ENCODE measurements at places on chromosomes 3 and 15.

DNA sequence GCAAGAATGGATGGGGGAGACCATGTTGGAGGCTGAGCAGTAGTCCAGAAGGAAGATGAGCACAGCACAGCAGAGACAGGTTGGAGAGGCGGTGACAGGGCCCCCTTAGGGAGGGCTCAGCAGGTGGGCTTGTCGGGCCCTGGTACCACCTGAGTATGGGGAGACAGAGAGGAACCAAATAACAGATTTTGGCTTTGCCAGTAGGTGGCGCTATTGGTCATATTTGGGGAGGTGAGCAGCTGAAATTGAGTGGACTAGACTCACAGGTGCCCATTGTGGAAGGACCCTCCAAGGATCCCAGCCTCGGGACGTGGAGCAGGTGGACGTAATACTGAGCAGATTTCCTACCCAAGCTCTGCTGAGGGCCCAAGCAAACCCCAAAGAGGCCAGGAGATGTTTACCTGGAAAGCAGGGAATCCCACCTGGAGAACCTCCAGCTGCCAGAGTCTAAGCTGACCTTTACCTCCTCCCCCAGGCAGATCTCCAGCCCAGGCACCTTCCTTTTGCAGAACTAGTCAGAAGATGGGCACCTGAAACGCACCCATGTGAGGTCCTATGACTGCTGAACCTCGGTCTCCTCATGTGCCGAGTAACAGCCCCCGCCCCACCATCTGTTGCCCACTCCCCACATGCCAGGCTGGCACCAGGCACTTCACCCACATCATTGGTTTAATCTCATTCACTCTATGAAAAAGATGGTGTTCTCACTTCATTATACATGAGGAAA lies 24.6 kb upstream of the CORO2B start:
- DNase-seq, result peak; percentile 49

DNA sequence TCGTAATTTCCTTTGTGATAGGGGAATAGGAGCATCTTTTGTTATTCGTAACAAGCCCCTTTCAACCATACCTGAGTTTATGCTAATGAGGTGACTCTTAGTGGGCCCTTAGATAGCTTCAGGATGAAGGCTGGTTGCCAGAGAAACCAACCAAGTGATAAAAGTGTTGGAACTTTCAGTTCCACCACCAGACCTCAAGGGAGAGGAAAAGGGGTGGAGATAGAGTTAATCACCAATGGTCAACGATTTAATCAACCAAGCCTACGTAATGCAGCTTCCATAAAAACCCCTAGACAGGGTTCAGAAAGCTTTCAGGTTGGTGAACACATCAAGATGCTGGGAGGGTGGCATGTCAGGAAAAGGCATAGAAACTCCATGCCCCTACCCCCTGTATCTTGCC lies 33.0 kb downstream of the HERC1 start:
- DNase-seq, result no peak

GRCh38 chr15:56835718-56836171 lies 82.7 kb upstream of the TCF12 start:
- DNase-seq, result no peak

DNA sequence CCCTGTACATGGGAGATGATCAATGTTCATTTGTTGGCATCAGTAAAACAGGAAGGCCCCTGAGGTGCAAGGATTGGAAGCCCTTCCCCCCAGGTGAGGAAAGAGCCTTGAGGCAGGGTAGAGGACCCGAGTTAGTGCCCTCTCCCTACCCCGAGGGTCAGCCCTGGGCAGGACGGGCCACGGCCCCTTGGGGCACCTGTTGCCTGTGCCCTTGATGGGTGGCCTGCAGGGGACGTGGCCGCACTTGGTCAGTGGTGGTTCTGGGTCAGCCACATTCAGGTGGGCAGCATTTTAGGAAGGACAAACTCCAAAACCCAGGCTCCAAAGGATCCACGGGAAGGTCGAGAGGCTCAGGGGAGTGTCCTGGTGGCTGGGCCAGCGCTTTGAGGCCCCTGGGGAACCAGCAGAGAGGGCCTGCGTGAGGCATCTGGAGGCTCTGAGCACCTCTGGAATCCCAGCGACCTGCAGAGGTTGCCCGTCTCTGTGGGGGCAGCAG lies 15.8 kb upstream of the RPUSD3 start:
- DNase-seq, result no peak

DNA sequence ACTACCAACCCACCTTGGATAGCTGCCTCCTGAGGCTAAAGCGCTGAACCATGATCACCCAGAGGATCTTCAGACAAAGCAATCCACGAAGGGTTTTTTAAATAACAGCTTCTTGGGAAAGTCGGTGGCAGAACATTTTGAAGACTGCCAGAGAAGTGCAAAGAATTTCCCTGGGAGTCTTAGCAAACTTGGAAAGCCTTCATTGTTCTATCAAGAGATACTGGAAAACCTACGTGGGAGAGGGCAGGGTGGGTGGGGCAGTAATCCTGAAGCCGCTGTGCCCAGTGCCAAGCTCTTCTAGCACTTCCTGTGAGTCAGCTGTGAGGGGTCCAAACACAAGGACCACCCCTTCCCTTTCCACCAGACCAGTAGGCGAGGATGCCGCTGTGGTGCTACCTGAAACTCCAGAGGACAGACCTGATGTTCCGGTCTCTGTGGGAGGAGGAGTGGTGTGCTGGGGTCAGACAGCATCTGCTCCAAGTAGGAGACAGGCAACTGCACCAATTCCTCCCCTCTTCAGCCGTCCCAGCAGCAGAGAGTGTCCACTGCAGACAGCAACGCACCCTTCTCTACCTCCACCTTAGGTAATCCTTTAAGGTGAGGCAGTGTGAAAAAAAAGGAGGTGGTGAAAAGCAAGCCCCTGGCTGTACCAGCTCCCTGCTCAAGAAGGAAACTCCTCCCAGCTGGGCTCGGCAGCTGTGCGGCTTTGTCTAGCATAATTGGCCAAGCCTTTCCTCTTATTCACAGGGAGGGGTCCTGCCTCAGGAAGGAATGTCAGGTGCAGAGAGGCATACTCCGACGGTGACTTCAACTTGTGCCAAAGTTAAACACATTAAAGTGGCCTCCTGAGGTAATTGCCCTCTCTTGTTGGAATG lies 99.0 kb downstream of the TMCC1 start:
- no peak for DNase-seq

DNA sequence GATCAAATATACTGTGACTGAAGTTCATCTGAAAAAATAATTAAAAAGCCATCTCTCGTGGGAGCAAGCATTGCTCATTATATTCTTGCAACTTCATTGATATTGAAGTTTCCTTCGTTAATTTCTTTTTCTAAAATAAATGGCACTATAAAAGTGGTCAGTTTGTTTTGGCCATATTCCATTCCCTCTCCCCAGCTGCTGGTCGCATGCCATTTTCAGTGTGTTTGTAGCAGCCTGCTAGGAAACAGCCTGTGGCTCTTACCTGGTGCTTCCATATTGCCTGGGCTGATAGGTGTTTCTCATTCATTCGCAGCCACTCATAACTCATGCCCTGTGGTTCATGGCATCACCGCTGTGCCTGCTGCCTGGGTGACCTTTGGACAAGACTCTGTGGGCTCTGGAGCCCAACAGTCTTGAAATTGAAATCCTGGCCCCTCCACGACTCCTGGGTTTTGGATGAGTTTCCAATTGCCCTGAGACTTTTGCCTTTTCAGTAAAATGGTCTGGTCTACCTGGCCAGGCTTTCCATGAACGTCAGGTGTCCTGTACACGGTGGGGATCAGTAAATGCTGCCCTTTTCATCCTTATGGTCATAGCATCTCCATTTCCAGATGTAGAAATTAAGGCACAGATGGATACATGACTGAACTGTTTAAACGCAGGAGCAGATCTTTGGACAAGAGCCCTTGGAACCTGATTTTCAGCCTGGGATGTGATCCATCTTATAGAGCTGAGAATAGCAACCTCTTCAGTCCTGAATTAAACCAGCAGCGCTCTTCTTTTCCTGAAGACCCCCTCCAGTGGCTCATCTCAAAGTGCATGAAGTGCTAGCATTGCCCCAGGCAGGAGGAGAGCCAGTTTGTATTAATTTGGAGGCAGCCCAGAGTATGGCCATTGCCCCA lies 69.4 kb downstream of the SLCO3A1 start:
- no peak for DNase-seq

DNA sequence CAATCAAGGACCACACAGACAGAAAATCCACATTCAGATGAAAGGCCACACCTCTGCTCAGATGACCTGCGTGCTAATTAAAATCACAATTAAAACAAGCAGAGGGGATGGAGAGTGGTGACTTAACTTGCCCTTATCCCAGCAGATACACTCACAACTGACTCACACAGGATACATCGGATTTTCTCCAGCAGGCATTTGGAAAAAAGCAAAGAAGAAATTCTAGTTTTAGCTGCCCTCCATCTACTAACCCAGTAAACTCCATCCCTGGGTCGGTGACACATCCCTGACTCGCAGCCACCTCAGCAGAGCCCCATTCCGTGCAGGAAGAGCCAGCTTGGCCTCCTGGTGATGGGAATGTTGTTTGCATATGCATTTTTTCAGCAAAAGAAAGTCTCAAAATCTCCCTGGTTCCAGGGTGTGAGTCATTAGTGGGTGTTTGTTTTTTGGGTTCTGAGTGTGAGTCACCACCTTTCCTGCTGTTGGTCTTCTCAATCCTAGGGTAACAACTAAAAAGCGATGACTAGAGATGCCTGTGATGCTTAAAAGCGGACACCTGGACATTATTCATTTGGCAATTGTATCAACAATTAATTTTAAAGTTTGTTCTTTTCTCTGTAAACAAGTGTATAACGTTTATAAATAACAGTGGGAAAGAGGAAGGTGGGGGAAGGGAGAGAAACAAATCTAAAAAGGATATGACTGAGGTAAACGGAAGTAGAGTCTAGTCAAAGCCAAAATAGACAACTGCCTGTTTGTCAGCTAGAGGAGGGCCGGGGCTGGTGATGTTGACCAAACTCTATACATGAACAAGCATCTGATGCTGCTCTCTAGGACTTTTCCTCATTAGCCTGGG lies 49.8 kb upstream of the SLC4A7 start:
- peak; percentile 99 for DNase-seq

GRCh38 chr3:39165518-39165917 lies 12.1 kb upstream of the CSRNP1 start:
- DNase-seq, result no peak

DNA sequence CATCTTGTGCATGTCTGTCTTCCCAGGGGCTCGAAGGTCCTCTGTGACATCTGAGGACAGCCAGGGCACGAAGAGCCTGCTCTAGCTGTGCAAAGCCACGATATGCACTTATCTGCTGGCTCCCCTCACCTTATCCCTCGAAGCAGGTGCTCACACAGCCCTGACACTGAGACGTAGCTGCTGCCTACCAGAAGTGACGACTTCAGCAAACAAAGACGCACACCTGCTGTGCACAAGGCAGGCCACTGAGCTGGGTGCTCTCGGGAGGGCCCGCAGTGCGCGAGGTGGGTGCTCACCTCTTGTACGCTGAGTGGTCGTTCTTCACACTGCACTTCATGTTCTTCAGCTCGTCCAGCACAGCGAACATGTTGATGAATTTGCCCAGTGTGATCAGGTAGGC lies 37.3 kb downstream of the CYFIP1 start:
- DNase-seq, result no peak

DNA sequence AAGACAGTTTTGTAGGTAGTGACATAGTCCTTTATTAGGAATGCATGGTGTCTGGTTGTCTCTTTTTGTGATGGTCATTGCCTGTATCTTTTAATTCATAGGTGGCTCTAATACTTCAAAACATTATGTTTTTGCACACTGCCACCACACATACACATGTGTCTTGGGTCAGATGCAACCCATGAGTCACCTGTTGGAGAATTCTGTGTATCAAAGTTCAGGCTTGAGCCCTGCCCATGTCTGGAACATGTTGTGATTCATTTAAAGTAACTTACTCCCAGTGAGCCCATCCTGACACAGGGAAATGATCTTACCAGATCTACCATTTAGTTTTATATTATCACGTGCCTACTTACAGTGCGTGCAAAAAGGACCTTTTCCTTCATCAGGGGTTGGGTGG lies 142.7 kb downstream of the GHSR start:
- peak; percentile 56 for DNase-seq

DNA sequence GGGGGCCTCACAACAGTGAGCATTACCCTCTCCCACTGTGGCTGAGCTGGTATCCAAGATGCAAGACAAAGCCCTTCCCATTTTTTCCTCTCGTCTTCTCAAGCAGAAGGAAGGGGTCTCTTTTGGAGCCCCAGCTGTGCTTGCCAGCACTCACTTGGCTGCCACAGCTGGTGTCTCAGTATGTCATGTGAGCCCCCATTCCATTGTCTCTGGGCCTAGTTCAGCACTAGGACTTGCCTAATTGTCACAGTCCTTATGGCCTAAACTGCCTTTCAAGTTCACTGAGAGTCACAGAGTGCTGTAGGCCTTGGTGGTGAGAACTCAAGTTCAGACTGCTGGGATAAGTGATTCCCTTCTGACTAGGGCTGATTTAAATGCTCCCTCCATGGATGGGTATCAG lies 89.8 kb downstream of the ARHGEF26 start:
- DNase-seq, result no peak

- DNase-seq, result no peak
Observed at GRCh38 chr3:125067225-125067624, 11.4 kb upstream of the HEG1 start.

DNA sequence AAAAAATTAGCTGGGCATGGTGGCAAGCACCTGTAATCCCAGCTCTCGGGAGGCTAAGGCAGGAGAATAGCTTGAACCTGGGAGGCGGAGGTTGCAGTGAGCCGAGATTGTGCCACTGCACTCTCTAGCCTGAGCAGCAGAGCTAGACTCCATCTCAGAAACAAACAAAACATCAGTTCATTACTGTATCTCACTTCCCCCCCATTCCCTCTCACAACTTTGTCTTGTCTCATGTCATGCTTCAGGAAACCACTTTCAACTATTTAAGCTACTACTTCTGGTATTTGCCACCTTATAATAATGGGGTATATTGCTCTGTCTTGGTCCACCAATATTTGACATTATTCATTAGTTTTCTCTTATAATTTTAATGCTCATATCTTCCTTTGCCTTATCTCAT lies 26.2 kb downstream of the PIK3CA start:
- DNase-seq, result no peak

DNA sequence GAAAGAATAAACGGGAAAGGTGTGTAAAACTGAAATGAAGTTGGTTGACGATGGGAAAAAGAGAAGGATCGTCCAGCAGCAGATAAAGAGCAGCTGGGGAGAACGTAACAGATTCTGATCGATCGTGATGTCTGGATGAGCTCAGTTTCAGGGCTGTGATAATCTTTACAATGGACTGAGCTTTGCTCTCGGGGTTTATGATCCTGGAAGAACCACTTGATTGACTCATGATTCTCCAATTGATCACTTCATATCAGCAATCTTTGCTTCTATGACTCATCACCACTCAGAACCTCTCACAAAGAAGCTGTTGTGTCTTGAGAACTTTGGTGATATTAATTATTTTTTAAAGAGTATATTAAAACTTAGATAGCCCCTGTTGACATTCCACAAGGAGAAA lies 690.7 kb downstream of the TUSC7 start:
- DNase-seq, result no peak

DNA sequence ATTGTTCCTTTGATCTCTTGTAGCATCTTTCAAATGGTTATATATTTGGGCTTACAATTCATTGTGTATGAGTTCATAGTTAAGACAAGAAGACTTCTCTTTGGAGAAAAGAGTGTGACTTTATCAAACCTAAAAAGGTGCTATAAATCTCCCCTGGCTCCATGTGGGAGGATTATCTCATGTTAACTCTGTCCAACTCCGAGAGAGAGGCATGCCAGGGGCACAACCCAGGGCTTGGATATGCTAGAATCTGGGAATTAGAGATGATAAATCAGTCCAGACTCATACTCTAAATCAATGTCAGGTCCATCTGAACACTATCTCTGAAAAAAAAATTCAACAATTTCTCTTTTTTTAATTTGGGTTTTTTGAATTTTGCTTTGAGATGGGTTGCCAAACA lies 462.8 kb downstream of the TUSC7 start:
- DNase-seq, result no peak

- DNase-seq, result no peak
Observed at GRCh38 chr3:130975251-130975650, 51.4 kb downstream of the ASTE1 start.
